ENCODE measurements at places on chromosomes 4 and X.

- no peak for DNase-seq
These were observed 137.3 kb upstream of the PDLIM3 start for GRCh38 chr4:185672618-185673017.

- DNase-seq: peak; percentile 17
These were observed 115.6 kb downstream of the ARAP2 start for GRCh38 chr4:36128689-36129088.

DNA sequence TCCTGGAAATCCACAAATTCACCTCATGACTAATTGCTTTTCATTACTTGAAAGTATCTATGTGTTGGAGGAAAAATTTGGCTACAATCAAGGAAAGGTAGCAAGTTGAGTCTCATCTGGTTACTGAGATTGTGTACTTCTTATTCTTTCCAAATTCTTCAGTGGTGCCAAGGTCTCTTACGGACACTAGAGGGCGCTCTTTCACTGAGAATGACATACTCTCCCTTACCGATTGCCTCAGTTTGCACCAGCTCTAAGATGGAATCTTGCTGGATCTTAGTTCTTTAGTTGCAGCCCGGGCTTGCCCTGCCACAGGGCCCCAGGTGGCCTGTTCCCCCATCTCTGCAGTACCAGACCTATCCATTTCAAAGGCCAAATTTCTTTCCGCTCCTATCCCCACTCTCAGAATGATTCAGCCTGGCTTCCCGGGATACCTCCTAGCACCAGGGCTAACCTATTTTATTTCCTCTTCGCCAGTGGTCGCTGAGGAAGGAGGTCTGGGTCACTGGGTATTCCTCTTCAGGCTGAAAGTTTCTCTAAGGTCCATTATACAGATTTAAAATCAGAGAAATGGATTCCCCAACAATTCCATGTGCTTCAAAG is 24.6 kb upstream of the GPR50 start:
- peak; percentile 51 for DNase-seq

DNA sequence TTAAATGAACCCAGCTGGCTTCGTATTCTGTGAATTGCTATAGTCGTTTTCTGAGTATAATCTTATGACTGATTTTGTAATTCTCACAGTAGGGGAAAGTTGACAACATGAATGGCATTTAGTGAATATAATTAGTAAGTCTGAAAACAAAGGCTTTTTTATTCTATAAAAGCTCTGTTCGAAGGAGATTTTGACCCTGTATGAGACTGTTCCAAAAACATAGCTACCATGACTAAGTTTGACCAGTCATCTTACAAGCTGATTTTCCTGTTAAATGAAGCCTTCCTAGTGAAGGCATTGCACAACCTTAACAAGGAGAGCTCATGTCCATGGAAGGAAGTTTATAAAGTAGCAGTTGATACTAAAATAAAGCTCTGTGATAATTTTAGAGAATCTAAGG is 242.3 kb downstream of the RPA4 start:
- DNase-seq: no peak

DNA sequence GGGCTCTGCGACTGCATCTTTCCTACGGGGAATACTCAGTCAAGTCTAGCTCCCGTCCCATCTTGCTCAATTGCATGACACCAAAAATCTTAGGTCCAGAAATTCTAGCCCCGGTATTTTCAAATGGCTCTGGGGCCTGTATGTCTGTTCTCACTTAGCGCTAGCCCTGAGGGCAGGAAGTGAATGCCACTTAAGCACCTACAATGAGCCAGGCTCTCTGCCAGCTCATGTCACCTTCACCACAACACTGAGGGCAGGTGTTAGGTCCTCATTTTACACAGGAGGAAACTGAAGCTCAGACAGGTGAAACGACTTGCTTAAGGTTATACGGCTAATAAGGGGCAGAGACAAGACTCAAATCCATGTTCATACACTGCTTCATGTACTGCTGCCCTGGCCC is 282.8 kb downstream of the PPP1R2C start:
- no peak for DNase-seq

- DNase-seq: no peak
These were observed 7.0 kb upstream of the HS6ST2 start for GRCh38 chrX:132965461-132965860.

DNA sequence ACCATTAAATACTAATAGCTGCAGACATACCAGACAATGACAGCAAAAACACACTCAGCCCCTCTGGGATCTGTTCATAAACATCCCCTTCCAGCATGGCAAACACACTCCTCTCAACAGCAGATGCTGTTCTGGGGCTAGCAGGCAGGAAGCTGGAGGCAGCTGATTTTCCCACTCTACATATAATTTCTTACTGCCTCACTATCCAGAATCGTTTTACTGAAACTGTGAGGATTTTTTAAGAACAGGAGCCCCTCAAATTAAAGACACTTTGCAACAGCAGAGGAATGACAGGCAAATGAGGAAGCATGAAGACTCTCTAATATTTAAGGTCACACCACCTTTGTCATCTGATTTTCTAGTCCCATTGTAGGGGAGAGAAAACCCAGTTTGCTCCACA is 2.2 kb downstream of the MAPK10 start:
- no peak for DNase-seq

GRCh38 chrX:106899276-106899675 is 3.9 kb downstream of the RIPPLY1 start:
- DNase-seq: no peak

DNA sequence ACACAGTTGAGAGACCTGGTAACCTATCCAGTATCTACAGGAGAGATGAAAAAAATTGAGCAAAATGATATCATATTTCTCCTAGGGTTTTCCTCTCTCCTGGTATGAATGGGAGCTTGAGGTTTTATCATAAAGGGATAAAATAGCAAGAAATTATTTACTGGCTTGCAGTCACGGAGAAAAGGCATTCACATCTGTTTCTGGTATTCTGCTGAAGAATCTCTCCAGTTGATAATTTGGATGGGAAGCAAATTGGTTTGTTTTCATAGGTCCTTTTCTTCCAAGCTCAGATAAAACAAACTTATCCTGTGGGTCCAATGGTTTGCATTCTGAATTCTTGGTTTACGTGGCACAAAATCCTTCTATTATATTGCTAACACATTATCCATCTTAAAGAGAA is 83.1 kb upstream of the GYPA start:
- no peak for DNase-seq

DNA sequence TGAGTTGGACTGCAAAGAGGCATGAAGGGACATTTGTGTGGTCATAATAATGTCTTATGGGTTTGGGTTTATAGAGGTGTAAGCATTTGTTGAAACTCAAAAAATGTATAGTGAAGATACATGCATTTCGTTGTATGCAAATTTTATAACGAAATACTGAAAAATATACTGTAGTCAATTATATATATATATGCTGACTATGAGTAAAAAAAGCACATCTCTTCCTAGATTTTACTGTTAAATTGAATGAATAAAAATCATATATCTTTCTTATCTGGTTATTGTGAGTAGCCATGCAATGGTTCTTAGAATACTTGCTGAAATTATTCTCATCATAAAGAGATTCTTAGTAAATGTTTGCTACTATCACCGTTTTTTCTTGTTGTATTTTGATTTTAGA is 34.5 kb downstream of the UGT2B10 start:
- no peak for DNase-seq

GRCh38 chr4:128527946-128528576 is 240.4 kb upstream of the PGRMC2 start:
- no peak for DNase-seq

DNA sequence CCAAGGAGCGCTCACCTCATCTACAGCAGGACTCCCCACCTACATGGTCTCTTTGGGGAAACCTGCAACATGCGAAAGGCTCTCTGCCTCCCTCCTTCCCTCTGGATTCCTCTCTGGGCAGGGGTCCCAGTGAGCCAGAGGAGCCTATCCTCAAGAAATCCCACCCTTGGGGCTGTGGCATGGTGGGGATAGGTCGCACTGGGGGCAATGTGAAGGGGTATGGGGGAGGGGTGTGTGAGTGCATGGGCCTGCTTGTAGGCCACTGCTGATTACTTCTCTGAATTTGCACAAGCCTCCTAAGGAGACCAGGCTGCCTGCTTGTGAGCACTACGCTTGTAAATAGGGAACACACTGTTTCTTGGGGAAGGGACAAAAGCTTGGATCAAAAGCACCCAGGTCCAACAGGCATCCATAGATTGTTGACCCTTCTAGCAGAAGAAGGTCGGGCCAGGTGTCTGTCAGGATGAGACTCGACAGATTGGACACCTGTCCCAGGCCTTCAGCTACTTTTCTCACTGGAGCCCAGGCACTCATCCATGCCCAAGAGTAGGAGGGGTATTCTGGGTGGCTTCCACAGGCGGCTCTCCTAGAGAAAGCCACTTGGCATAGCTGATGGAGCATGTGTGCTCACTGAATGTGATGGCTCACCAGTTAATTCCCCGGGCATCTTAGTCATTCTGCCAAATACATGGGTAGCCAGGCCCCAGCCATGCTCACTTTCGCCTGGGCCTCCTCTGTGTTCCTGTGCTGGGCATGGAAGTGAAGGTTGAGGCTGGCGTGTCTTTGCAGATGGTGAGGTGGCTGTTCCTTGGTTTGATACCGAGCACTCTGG is 75.0 kb downstream of the NBDY start:
- DNase-seq: peak; percentile 10

GRCh38 chr4:134695433-134695832 is 493.8 kb upstream of the PABPC4L start:
- peak; percentile 10 for DNase-seq

- DNase-seq: no peak
These were observed 63.8 kb downstream of the FAM47B start for GRCh38 chrX:35006361-35006760.

DNA sequence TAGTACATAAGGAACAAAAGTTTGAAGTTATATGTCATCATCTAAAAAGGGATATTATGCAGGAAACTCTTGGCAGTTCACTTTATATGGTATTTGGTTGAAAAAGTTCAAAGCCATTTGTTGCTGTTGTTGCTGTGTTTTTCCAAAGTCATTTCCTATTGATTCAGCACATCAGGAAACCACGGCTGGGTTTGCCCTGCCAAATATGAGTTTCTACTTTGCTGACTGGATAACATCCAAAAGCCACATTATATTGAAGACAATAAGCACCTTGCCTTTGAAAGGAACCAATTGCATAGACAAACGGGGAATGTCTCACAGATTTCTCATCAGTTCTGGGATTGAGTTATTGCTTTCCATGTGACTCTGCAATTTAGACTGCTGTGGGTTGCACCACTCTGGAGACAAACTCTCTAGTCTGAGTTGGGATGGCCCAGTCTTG is 206.1 kb downstream of the SLC39A8 start:
- DNase-seq: no peak

DNA sequence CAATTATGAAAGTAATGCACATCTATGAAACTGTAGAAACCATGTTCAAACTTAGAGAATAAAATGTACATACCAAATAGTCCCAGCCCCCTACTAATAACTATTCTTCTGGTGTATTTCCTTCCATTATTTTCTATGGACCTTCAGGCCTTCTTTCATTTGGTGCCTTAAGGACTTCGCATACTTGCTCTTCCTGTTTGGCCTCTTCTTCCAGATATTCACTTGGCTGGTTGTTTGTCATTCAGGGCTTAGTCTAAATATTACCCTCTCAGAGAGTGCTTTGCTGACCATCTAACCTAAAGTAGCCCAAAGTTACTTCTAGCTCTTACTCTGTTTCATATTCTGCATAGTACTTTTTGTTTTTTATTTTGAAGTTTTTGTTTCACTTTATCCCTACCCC is 70.3 kb upstream of the ARMCX2 start:
- peak; percentile 49 for DNase-seq

- DNase-seq: no peak
These were observed 742.4 kb upstream of the INTU start for GRCh38 chr4:126890383-126890782.

DNA sequence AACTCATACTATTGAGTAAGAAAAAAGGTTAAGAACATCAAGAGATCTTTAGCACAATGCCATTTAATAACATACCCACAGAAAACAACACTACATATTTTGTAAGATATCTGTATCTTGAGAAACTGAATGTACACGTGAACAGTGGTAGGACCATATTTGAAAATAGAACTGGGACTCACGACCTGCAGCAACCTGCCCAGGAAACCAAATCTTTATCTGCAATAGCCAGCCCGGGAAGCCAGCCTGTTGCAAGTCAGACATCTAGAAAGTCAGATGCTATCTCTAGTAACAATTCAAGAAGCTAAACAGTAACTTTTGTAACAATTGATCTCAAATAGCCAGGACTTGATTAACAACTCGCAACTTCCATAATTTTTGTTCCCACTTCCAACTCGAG is 52.6 kb upstream of the SOD3 start:
- DNase-seq: no peak

DNA sequence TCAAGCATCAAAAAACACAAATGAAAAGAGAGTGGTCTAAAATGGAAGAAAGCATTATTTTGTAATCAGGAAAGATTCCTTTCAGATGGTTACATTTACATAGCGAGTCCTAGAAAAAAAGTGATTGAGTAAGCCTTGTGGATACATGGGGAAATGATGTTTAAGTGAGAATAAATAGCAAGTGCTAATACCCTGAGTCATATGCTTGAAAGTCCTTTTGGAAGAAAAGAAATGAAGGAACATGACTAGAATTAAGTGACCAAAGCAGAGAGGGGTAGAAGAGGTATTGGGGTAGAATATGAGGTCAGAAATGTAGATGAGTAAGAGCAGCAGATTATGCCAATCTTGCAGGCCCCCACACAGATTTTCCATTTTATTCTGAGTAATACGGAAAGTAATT is 814.8 kb upstream of the GRID2 start:
- peak; percentile 8 for DNase-seq

DNA sequence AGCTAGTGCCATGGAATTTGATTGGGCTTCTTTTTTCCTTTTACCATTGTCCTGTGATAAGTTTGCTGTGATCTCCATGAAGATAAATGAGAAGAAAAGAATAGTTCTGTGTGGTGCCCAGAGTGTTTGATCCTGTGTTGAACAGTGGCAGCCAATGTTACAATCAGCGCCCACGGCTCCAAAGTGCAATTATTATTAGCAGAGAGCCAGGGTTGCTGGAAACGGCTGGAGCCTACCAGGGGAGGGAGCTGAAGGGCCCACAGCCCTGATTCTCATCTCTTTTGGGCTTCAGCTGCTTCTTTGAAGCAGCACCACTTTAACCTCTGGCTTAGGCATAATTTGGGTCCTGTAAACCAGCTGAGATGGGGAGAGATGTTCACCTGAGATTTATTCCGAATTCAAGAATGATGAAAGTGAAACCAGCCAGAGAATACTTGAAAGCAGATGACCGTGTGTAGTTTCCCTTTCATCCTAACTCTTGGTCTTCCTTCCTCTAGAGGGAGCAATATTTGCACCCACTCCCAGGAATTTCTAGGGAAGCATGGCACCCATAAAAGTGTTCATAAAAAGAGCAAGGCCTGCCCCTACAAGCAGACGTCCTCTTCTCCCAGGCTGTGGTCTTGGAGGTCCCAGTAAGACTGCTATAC is 298.3 kb downstream of the EVC2 start:
- peak; percentile 14 for DNase-seq

DNA sequence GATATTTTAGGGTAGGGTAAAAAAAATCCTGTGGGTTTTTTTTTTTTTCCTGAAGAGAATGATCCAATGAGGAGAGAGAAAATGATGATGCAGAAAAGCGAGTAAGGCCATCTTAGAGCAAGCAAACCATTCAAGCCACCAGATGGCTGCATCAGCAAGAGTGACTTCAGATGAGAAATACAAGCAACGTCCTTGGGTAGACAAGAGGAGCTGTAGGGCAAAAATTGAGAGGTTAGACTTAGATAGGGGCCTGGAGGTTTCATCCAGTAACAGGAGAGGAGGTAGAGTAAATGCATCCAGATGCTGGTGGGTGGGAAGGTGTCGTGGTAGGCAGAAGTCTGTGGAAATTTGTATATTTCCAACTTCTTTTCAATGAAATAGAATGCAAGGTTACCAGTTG is 14.6 kb downstream of the FTHL17 start:
- no peak for DNase-seq

All from mesendoderm (in vitro differentiated cells).